Uterus (tissue), 4 donors: ENCODE measurements at places on chromosomes 1 and 21. TPM values are rescaled to one million over a fixed set of nuclear protein-coding genes. Genes with fewer than 3 reads are reported as not detected.

RC3H1 gene
- 45.7 TPM for total RNA-seq

- H3K27ac ChIP-seq, result peak overlapping the region; percentile 78
- peak overlapping the region; percentile 97 for H3K4me3 ChIP-seq
- H3K27me3 ChIP-seq, result no peaks in the 10 kb centered on the region
- peak; percentile 26 for DNase-seq
- no peaks in the 10 kb centered on the region for H3K4me1 ChIP-seq
These were observed 483 bp downstream of the CHML start for GRCh38 chr1:241639623-241640148.

DNA sequence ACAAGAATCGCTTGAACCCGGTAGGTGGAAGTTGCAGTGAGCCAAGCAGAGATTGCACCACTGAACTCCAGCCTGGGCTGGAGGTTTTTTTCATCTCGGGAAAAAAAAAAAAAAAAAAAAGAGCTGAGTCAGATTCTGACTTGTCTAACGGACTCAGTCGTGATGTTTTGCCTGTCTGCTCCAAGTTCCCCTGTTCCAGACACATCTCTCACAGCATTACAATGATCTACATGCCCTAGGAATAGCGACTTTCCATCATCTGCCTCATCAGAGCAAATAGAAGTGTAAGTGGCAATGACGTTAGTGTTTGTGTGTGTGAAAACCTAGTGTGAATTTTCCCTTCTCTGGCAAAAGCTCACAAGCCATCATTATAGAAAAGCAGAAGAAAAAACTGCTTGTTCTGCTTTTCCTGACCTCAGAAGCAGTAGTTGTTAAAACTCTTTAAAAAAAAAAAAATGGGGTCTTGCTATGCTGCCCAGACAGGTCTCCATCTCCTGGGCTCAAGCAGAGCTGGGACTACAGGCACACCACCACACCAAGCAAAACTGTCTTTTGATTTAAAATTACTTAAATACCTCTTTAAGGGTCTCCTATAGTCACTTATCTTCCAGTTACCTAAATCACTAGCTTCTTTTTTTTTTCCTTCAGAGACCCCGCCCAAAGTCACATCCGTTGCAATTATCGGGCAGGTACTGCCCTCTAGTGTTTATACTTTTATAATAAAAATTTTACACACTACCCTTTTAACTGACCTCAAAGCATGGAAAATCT, 37.3 kb downstream of the PLEKHO1 start:
- no peak overlapping the region for H3K27ac ChIP-seq
- no peaks in the 10 kb centered on the region for H3K36me3 ChIP-seq
- no peak for DNase-seq
- no peaks in the 10 kb centered on the region for H3K4me1 ChIP-seq
- no peak overlapping the region for H3K4me3 ChIP-seq

DMBX1 gene
- total RNA-seq, result not detected

DNA sequence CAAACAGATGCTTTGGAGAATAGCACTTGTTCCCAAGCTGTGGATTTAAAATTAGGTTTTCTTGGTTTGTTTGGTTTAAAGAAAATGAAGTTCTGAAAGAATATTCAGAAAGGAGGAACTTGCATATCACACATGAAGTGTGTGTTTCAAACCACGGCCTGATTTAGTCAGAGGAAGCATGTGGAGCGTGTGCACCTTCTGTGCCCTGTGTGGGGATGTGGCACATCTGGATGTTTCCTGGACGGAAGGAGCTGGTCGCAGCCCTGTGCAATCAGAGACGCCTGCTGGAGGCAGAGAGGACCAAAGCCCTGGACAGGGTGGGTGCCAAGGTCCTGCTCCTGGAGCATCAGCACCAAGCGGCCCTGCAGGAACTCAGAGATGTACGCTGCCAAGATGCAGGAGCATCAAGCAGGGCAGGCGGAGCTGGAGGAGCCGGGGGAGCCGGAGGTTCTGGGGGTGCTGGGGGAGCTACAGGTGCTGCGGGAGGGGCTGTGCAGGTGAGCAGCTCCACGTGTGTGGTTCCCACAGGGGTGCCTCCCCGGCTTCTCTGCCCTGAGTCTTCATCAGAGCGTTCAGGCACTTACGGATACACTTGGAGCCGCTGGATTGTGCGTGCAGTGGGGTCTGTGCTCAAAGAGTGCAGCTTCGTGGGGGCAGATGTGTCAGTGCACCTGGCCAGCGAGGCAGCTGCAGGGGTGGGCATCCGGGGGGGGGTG, 45.7 kb downstream of the PCNT start:
- no peak overlapping the region for H3K27ac ChIP-seq
- H3K4me3 ChIP-seq, result no peak overlapping the region
- H3K27me3 ChIP-seq, result no peaks in the 10 kb centered on the region

DNA sequence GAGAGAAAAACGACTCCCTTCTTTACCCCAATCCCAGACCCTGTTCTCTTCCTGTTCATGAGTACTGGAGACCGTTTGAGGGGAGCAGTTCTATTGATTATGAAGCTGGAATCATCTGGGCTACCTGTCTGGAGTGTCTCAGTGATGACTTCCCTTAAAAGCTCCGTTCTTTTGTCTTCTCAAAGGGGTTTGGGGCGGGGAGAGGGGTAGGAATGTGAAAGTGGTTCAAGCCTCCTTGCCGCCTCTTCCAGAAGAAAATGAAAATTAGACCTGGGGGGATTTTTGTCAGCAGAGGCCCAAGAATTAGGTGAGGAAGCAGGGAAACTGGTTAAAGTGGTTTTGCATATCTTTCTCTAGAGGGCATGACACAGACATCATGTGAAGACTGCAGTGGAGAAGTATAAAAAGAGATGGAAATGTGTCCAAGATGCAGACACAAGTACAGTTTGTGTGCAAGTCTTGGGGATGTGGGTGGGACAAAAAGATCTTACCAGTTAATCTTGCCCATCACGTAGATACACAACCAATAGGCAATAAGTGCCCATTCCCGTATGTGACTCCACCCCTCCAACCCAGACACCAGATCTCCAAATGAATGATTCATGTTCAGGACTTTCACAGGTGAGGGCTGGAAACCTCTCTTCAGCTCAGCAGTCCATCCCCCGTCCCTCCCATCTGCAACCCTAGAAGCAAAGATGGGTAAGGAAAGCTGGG, 470 bp upstream of the MTMR11 start:
- no peaks in the 10 kb centered on the region for H3K4me1 ChIP-seq
- no peak for DNase-seq
- H3K4me3 ChIP-seq, result peak overlapping the region; percentile 73
- no peaks in the 10 kb centered on the region for H3K27me3 ChIP-seq
- peak overlapping the region; percentile 88 for H3K27ac ChIP-seq
- no peaks in the 10 kb centered on the region for H3K36me3 ChIP-seq

- peak; percentile 26 for DNase-seq
- H3K4me3 ChIP-seq, result no peak overlapping the region
- H3K36me3 ChIP-seq, result no peaks in the 10 kb centered on the region
- H3K27me3 ChIP-seq, result no peaks in the 10 kb centered on the region
These were observed 12.0 kb upstream of the SKI start for GRCh38 chr1:2215909-2216766.

KRTAP20-4 gene
- not detected for total RNA-seq

GRCh38 chr1:25707280-25708016, 90.9 kb downstream of the MAN1C1 start:
- no peaks in the 10 kb centered on the region for H3K27me3 ChIP-seq
- peak; percentile 6 for DNase-seq
- H3K27ac ChIP-seq, result peak overlapping the region; percentile 26
- no peaks in the 10 kb centered on the region for H3K36me3 ChIP-seq
- H3K4me3 ChIP-seq, result no peak overlapping the region

GRCh38 chr1:40890771-40891170, 28.6 kb upstream of the CITED4 start:
- no peak overlapping the region for H3K4me3 ChIP-seq
- H3K27ac ChIP-seq, result no peak overlapping the region
- H3K27me3 ChIP-seq, result no peaks in the 10 kb centered on the region
- DNase-seq, result no peak
